Fibroblast of pulmonary artery (primary cell): ENCODE measurements at places on chromosomes 16 and 17.

DNA sequence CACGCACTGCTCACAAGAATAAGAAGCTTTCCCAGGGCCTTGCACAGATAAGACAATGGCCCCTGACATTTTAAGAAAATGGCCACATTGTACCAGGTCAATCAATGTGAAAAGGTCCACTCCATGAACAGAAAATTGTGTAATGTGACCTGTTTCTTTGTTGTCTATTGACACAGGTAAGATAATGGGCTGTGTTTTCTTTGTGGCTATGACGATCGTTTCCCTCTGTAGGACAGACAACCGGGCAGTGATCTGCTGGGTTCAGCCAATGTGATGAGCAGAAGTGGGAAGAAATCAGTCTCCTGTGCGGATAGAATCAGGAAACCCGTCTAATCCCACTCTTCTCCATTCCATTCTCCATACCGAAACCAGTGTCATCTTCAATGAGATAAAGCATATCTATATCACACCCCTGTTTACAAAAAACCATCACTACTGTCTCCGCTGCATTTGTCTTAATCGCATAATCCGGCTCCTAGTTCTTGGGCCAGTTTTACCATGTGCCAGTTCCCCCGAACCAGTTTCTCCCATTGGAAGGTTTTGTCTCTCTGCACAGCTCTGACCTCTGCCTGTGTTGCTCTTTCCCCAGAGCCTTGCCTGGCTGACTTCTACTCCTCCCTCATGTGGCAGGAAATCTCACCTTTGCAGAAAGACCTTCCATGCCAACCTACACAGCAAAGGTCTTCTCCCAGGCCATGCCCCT lies 66.9 kb upstream of the ATF7IP2 start:
- no peak for DNase-seq

- DNase-seq, result no peak
These were observed 18.1 kb downstream of the PPL start for GRCh38 chr16:4918781-4919251.

DNA sequence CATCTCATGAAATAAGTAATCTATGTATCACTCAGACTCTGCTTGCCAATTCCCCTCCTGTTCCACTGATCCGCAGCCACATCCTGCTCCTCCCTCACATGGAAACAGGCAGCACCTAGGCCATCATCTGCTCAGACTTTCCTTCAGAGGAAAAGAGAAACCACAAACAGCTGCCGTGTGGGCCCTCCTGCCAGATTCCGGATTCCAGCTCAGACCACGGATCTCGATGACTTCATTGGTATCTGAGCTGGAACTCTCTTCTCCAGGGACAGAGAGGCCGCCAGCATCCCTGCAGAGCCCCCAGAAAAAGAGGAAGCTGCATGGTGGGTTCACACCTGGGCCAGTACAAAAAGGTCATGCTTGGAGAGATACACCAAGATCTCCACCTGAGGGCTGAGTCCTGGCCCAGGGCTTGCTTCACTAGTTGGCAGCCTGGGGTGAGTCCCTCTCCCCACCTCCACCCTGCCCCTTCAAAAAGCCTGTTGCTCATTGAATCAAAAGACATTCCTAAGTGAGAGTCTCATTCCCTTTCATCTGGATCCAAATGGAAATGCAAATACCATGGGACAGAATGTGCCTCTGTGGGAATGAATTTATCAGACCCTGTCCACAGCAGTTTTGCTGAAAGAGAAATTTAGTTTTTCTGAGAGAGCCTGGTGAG lies 47.2 kb downstream of the HOXB1 start:
- DNase-seq, result peak; percentile 94

DNA sequence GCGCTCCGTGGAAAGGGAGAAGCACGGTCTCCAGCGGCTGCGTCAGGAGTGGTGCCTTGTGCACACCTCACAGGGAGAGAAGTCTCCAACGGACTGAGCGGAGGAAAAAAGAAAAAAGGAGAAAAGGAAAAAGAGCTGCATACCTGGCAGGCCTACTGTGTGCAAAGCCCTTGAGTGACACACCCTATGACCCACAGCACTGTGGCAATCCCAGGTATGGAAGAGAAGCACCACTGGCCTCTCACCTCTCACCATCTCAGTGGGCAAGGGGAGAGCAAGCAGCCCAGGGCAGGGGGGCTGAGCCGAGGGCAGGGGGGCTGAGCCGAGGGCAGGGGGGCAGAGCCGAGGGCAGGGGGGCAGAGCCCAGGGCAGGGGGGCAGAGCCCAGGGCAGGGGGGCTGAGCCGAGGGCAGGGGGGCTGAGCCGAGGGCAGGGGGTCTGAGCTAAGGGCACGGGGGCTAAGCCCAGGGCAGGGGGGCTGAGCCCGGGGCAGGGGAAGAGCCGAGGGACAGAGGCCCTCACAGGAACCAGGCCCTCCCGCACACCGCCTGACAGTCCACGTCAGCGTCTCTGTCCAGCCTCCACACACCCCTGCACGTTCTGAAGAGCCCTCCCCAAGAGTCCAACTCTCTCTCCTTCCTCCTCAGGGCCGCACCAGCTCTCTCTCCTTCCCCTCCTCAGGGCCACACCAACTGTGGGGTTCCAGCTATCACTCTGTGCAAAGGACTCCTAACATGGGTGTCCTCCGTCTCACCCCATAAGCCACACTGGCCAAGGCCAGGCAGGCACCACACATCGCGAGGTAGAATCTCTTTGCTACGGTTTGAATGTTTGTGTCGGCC lies 105.8 kb downstream of the ZNF778 start:
- DNase-seq, result no peak

- DNase-seq, result no peak
These were observed 1.3 kb downstream of the NLK start for GRCh38 chr17:28043741-28044140.

- DNase-seq, result no peak
These were observed 23.7 kb downstream of the MAP3K3 start for GRCh38 chr17:63645775-63646487.

GRCh38 chr16:4313563-4314531 lies 2.0 kb upstream of the GLIS2 start:
- no peak for DNase-seq
